ENCODE measurements at places on chromosomes 5 and 9.

GRCh38 chr9:37840560-37841194 lies 40.1 kb downstream of the DCAF10 start:
- DNase-seq: peak; percentile 70

DNA sequence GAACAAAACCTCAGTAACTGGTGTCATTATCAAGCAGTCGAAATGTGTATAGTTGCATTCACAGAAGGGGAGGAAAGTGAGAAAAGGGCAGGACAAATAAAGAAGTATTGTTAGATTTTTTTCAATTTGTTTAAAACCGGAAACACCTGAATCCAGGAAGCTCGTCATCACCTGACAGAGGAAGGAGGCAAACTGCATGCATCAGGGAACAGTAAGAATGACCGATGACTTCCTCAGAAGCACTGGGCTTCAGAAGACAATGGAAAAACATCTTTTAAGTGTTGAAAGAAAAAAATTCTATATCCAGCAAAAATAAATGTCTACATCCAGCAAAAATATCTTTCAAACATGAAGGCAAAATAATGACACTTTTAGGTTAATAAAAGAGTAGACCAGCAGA lies 29.5 kb downstream of the PLEKHG4B start:
- no peak for DNase-seq

- no peak for DNase-seq
Observed at GRCh38 chr9:133235549-133236222, 26.6 kb upstream of the OBP2B start.

- peak; percentile 90 for DNase-seq
Observed at GRCh38 chr9:104872656-104873488, 55.1 kb downstream of the ABCA1 start.

- DNase-seq: no peak
Observed at GRCh38 chr9:77598991-77599390, 49.1 kb downstream of the GNA14 start.

DNA sequence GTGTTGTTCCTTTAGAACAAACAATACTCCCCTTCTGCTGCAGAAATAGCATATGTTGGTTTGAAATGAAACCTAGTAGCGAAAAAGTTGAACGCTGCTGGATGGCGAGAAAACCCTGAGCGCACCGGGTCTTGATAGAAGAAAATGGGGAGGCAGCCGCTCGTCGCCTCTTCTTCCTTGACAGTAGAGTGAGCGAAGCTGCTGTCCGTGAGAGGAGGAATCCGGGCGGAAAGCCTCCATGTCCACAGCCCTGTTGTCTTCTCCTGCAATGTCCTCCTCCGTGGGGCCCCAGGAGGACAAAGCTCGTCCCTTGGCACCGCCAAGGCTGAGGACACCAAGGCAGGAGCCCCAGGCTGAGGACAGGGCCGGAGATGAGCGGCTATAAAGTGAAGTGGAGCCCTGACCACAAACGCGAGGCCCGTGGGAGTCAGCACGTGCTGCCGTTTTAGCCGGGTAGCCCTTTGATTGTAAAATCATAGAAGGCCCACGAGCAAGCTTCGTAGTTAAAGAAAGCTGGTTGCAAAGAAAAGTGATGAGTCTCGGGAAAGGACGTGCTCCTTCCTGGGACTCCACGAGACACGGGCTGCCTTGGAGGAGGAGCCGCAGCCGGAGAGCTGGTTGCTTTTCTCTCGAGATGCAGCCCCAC lies 35.6 kb downstream of the MRPL36 start:
- DNase-seq: no peak

DNA sequence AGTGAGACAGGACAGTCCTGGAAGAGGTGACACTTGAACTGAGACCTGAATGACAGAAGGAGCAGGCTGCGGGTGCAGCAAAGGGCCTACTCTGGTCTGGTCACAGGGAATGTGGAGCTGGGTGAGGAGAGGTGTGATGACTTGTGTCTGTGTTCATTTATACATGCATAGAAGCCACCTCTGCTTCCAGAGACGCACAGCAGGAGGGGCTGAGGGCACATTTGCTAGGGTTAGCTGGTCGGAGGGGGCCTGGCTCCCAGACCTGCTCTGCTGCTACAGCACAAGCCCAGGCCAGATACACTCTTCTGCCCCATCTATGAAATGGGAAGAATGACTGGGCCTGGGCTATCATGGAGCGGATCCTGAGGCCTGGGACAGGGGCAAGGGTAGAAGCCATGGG lies 15.6 kb downstream of the UNC5A start:
- no peak for DNase-seq

DNA sequence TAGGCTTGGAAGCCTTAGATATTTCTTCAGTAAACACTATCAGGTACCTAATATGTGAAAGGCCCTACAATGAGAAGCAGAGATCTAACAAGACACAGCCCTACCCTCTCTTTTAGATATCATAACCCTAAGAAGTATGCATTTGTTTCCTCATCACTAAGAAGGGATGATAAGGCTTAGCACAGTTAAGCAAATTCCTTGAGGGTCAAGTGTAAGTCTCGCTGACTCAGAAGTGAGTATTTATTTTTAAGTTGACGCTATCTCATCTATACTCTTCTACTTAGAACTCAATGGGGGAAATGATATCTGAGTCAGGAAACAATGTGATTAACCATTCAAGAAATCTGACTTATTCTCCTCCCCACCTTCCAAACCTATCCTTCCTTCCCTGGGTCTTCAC lies 149.7 kb downstream of the ESM1 start:
- no peak for DNase-seq

All from renal cortical epithelial cell (primary cell).